EL (cell line): ENCODE measurements at places on chromosomes 6 and 20.

- DNase-seq = no peak
Measured at GRCh38 chr6:163640641-163641040, 226.1 kb downstream of the QKI start.

DNA sequence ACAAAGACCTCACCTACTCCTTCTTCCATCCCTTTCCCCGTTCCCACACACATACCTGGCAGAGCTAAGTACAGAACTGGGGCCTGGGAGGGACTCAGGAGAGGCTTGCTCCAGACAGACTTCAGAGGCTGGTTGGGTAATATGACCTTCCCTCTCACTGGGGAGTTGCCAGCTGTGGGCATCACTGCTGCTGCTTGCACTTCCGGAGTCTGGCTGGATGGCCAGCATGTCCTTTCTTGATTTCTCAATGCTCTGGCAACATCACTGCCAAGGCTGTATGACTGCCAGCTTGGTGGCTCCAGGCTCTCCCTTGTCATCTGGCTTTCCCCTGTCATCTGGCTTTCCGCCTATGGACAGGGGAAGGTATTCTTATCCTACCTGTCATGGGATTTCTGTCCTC is 47.8 kb downstream of the CDH22 start:
- DNase-seq = no peak

- no peak for DNase-seq
Measured at GRCh38 chr20:5927749-5928462, 22.4 kb downstream of the TRMT6 start.

- DNase-seq = no peak
Measured at GRCh38 chr6:143501851-143502250, 9.7 kb downstream of the FUCA2 start.

DNA sequence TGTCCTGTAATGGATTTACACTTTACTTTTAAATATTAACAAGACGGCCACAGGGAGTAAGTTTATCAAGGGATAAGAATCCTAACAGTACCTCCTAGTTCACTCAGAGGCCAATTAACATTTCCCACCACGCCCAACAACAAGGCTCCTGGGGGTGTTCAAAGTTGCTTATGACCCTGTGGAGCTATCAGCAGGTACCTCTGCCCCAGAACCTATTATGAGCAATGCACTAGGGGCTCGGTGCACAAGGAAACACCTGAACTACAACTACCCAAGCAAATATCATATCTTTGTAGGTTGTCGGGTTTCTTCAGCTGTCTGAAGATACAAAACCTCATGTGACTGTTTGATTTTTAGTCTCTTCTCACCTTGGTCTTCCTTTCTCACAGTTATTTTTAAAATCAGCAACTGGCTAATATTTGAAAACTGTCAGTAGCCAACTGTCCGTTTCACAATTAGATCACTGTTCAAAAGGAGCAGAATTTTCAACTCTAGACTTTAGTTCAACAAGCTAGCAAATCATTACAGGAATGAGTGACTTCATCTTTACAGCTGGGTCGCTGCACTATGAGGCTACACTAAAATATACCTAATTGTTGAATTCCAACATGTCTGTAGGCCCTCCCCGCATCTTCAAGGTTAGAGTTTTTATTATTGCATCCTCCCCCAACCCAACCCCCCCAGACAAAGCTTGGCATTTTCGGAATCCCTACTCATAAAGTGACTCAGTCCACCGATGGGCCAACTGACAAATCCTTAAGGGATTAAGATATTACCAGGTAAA is 38.1 kb downstream of the B4GALT5 start:
- peak; percentile 51 for DNase-seq

- no peak for DNase-seq
Measured at GRCh38 chr6:138155443-138155842, 6.3 kb upstream of the ARFGEF3 start.

DNA sequence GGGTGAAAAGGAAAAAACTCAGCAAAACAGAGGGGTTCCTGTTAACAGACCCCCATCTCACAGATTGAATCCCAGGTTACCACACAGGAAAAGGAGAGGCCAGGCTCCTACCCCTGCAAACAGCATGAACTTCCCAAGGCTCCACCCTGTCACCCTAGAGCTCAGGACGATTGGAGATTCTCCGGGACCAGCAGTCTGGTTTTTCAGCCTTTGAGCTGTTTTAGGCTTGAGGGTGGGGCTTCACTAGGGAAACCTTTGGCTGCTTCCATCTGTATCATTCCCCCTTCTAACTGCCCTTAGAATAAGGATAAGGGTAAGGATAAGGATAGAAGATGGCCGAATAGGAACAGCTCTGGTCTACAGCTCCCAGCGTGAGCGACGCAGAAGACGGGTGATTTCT is 16.0 kb downstream of the C6orf58 start:
- DNase-seq = no peak

- DNase-seq = no peak
Measured at GRCh38 chr6:107511511-107511993, 21.6 kb downstream of the SOBP start.

DNA sequence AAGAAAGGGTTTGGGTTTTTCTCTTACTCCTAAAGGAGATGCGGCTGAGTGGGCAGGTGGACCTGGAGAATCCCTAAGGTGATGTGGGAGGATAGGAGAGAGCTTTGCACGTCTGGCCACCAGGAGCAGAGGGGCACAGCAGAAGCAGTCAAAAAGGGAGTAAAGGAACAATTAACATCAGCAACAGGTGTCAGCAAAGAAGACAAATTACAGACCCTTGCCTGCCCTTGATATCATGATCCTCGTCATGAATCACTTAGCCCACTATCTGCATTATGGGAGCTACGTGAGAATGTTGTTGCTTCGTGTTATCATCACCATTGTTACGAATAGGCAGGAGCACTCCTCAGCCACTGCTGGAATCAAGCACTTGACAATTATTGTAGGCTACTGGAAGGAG is 25.5 kb upstream of the ARG1 start:
- no peak for DNase-seq

DNA sequence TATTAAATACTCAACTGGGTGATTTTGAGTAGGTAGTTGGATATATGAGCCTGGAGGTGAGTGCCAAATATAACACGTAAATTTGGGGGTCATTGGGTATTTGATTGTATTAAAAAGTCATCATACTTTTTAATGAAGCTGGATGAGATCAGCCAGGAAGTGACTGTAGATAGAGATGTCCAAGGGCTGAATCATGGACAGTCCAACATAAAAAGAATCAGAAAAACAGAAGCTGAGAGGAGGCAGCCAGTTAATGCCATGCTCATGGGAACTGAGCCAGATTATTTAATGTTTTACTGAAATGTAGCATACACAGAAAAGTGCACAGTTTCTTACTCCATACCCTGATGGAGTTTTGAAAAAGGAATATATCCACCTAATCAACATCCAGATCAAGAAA is 435.5 kb upstream of the PLCB4 start:
- peak; percentile 74 for DNase-seq

- DNase-seq = peak; percentile 97
Measured at GRCh38 chr6:75098709-75099108, 107.1 kb downstream of the COL12A1 start.

DNA sequence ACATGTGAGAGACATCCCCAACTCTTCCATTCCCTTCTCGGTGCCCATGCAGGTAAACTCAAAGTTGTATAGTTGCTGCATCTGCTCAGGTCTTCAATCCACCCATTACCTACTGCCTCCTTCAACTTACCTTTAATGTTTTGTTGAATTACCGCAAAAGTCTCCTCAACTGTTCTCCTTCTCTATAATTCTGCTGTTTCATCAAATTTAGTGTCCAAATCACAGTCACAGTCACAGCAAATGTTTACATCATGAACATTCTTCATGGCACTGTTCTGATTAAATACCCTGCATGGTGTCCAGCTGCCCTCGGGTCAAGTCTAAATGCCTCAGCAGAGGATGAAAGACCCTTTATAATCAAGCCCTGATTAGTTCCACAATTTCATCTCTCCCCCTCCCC is 130.1 kb downstream of the IPCEF1 start:
- no peak for DNase-seq

DNA sequence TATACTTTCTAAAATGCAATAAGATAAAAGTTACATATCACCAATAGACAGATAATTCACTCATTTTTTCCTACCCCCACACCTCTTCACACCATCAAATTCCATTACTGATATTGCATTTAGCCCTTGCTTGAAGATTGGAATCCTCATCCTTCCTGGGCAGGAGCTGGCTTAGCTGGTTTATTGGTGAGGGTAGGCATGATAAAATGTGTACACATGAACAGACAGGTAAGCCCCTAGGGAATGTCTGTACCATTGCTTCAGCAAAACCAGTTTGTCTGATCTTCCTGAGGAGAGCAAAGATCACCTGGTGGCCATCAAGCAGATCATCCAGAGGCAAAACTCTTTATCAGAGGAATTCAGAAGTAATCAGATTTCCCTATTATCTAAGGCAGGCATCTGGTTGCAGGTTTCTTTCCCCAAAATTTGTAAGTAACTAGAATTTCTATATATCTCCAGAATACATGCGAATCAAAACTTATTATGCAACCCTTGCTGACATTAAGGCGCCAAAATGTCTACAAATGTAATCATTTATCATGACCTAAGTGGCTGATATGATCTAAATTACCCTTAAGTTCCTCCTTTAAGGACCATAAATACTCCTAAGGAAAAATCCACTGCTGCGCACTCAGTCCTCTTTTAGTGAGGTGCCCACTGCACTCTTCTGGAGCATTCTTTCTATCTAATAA is 6.6 kb upstream of the FABP7 start:
- DNase-seq = no peak

GRCh38 chr6:109912118-109912517 is 66.0 kb upstream of the GPR6 start:
- no peak for DNase-seq
